ENCODE measurements at places on chromosomes 2 and 18.

DNA sequence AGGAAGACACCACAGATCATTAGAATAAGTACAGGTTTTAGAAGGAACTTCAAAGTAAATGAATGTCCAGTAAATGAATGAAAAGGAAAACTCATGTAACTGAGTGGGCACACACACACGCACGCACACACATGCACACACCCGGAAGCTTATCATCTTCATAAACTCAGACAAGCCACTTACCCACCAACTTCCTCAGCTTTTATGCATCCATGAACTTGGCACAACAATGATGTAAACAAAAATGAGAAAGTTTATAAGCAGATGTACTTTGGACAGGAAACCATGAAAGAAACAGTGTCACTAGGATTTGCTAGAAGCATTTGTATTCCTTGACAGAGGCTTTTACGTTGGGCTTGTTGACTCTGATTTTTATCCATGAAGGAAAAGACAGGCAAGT lies 23.2 kb downstream of the RNF152 start:
- no peak for DNase-seq

DNA sequence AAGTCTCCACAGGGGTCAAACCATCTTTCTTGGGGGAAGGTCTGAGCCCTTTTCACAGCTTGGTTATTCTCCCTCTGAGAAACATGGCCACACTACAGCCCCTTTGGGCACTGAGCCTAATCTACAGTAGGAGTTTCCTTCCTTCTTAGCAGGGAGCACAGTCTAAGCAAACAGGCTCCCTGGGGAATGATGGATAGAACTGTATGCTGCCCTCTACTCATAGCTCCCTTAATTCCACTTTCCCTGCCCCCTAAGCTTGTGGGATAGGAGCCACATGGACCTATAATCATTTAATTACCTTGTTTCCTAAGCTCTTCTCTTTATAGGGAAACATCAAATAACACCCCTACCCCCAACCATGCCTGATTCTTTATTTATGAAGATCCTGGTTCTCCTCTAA lies 442.1 kb upstream of the MEX3C start:
- DNase-seq: no peak

- DNase-seq: no peak
These were observed 17.8 kb upstream of the PMAIP1 start for GRCh38 chr18:59881728-59882656.

GRCh38 chr2:109712746-109713145 lies 81.4 kb upstream of the RGPD5 start:
- DNase-seq: no peak

Data from neuronal stem cell (in vitro differentiated cells).